ENCODE measurements at places on chromosomes 12 and 14.

DNA sequence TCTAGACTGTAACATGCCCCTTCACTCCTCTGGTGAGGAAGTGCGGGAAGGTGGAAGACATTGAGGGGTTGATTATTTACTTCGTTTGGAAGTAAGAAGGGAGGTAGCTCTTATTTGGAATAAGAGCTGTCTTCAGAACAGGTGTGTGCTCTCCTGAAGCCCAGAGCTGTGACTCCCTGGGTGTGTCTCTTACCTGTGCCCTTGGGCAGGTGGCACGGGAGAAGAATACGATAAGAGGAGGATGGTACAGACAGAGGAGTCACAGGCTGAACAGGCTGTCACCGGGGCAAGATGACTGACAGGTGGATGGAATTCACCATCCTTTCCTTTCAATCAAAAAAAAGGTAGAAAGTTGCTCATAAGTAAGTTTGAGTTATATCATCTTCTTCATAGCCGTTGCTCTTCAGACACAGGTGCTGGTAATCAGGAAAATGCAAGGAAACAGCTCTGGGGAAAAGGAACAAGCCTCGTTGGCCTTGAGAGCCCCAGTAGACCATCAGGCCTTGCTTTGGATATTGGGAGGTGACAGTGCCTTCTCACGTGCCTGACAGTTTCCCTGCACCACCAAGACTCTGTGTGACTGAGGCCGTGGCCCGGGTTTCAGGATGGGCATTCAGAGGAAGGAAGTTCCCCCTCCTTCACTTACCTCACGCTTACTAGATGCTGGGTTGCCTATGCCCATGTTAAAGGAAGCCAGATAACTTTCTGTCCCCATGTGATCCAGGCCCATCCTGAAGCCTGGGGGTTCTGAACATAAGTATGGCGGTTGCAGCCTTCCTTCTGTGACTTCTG, 120.4 kb downstream of the ETV6 start:
- no peak for DNase-seq

- peak; percentile 37 for DNase-seq
Measured at GRCh38 chr12:132561427-132562156, 48.8 kb downstream of the LRCOL1 start.

GRCh38 chr14:48536318-48536717, 860.9 kb upstream of the MDGA2 start:
- DNase-seq, result no peak

DNA sequence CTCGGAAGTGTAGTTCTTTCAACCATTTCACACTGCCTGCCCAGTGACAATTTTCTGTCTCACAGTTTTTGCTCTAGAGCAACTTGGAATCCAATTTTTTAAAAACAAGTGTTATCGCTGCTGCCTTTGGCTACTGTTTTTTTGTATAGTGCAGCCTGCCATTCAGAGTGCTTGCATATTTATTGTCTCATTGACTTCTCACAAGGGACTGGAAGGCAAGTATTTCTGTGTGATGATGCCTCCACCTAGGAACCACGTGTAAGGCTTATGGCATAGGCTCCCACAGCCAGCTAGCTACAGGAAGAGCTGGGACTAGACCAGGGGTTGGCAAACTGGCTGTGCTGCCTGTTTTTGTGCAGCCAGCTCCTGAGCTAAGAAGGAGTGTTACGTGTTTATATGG, 903 bp downstream of the PARPBP start:
- peak; percentile 58 for DNase-seq

DNA sequence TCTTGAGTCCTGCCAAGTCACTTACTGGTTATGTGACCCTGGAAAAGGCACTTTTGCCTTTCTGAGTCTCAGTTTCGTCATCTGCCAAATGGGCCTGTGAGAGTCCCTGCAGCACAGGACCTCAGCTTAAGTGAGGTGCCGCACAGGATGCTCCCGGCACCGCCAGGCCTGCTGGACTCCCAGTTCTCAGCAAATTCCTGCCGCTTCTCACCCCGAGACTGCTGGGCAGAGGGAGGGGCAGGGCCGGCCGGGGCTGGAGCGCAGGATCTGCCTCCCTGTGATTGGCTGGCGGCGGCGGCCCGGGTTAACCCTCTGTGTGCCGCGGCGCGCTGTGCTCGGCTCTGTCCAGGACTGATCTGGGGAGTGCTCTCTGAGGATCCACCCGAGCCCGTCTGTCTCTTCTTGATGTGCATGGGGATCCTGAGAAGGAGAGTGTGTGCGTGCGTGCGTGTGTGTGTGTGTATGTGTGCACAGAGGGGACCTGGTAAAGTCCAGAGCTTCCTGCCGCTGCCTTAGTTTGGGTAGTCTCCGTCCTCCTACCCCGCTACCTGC, 8.6 kb downstream of the SETD1B start:
- peak; percentile 72 for DNase-seq

DNA sequence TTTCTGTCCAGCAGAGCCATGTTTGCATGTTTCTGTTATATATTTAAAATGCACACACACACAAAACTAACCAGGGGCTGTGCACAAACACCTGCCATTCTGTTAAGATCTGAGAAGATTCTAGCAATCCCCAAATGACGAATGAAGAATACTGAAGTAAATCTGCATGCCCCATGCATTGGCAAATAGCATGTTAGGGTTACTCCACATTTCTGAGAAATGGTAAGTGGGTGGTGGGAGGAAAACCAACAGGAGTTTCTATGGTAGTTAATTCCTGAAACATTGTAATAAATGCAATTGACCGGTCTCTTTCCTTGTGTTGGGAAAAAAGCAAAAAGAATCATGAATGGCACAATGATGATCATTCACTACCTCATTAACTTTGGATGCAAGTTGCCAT, 318.0 kb downstream of the BCAT1 start:
- no peak for DNase-seq

DNA sequence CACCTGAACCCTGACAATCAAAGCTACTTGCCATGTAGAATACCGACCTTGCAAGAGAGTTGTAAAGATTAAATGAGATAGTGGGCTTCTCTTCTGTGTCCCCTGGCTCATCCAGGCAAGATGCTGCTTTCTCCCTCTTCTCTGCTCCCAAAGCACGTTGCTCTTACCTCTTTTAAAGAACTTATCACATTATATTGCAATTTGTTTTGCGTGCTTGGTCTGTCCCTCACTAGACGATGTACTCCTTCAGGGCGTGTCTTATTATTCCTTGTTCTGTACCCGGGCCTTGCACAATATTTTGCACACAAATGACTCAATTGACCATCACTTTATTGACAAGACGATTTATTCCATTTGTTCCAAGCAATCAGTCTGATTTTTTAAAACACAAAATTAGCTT, 3.3 kb downstream of the DCN start:
- no peak for DNase-seq

GRCh38 chr12:123713398-123713797, 1.2 kb downstream of the ATP6V0A2 start:
- peak; percentile 4 for DNase-seq

DNA sequence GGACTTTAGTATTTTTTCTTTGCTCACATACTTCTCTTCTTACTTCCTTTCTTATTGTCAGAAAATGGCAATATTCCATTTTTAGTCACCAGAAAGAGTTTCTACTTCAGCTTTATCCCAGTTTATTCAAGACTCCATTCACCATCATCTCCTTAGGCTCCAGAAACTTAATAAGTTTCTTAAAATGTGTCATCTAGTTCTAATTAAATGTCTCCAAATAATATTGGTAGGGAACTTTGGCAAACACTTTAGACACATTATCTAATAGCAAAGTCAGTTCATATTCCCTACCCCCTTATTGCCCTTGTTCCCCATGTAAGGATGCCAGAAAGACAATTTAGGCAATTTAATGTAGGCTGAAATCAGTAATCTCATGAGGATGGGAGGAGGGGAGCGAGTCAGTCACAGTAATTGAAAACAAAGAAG, 15.1 kb downstream of the EPYC start:
- no peak for DNase-seq

GRCh38 chr12:728781-729180, 23.6 kb upstream of the WNK1 start:
- no peak for DNase-seq

GRCh38 chr12:38872156-38872555, 33.2 kb downstream of the CPNE8 start:
- DNase-seq, result no peak

- DNase-seq, result no peak
Measured at GRCh38 chr14:67569651-67570290, 30.3 kb downstream of the PIGH start.

DNA sequence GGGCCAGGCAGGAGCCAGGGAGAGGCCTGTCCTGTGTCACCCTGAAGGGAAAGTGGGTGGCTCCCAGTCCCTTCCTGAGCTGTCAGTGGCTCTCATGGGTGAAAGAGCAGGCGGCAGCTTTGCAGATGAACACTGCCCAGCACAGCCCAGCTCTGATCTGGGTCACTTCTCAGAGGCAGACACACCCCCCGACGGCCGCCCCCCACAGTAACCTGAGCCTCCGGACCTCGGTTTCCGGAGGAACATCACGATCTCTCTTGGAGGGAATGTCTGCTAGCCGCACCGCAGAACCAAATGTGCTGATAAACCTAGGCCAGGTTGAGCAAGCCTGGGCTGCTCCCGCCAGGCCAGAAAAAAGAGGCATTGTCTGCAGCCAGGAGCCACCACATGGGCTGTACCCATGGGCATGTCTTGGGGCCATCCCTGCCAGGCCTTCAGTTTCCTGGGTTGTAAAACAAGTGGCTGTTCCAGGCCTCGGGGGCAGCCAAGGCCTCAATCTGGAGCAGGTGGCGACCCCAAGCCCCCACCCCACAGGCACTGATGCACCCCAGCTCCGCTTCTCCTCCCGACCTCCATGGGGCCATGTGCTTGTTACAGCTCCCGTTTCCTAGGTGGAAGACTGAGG, 57.6 kb downstream of the NCOR2 start:
- DNase-seq, result peak; percentile 88

- no peak for DNase-seq
Measured at GRCh38 chr12:116642106-116642505, 82.9 kb downstream of the MAP1LC3B2 start.

- DNase-seq, result no peak
Measured at GRCh38 chr12:61367281-61367785, 892.9 kb upstream of the USP15 start.

GRCh38 chr12:38152816-38153736, 163.5 kb upstream of the ALG10B start:
- no peak for DNase-seq

Data from PC-9 (cell line).